ENCODE measurements at places on chromosomes 12 and 14. TPM values are rescaled to one million over a fixed set of nuclear protein-coding genes. Genes with fewer than 3 reads are reported as not detected.
A peak's percentile ranks its signal among the peaks of the same experiment; 100 is the strongest.

GRCh38 chr14:68423686-68424085 is 369.2 kb downstream of the ZFP36L1 start:
- no peak for DNase-seq

DNA sequence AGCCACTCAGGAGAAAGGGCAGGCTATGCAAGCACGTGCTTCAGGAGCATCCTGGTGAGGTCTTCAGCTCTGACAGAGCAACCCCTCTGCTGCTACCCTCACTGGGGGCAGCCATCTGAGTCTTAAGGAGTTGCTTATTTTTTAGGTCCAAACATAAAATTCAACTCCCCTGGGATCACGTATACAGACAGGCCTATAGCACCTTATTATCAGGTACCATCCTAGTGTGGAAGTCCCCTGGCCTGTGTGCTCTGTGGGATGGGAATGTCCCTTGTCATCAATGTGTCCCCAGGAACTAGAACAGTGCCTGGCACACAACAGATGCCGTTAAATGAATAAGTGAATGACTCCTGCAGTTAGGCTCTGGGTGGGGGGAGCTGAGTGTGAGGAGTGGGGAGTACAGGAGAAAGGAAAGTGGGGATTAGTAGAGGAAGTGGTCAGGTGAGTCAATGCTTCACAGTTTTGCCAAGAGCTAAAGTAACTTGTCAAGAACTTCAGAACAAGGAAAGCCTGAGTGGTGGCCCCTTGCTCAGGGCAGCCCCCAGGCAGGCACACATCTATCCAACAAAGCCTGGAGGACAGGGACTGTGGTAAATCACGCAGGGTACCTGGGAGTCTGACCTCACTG is 33.5 kb downstream of the DAD1 start:
- peak; percentile 87 for DNase-seq

GRCh38 chr14:71355324-71356201 is 448.3 kb downstream of the PCNX1 start:
- no peak for DNase-seq

DNA sequence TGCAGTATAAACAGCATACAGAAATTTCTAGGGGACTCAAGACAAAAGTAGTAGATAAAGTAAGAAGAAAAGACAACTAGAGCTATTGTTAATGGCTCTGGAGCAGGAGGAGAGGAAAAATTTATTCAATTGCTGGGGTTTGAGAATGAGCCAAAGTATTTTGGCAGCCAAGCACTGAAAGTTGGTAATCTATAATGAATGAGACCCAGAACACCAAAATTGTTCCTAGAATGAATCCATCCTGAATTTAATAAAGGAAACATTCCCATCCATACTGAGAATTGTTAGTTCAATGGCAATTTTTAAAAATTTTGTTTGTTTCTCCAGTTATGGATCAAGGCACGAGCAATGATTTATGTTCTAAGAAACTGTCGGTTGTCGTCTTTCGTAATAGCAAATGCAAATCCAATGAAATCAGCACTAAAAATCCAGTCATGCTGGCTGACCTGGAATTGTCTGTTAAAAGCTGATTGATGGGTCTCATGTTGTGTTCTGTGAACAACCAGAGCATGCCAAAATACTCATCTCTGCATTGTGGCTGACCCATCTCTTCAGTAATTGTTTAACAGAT is 170.9 kb upstream of the LMNTD1 start:
- no peak for DNase-seq

DNA sequence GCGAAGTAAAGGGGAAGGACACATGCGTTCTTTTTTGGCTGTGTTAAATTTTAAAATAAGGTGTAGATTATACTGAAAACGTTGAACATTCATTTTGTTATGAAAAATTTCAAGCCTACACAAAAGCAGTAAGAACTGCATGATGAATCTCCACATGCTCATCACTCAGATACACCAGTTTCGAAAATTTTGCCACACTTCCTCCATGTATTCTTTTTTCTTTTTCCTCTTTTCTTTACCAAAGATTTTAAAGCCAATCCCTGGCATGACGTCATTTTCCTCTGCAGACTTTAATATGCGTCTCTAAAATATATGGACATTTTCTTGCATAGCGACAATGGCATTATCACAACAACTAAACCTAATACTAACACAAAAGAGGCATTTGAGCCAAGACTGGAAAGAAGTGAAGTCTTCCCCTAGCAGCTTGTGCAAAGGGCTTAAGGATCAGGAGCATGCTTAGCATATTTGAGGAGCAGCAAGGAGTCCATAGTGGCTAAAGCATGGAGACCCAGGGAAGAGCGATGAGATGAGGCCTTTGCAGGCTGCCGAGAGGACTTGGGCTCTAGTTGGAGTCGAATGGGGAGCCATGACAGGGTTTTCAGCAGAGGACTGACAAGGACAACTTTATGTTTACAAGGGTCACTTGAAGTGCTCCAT is 111.9 kb downstream of the ERC1 start:
- DNase-seq, result no peak

- DNase-seq, result no peak
Observed at GRCh38 chr12:68185598-68185997, 26.1 kb upstream of the IFNG start.

The TEX52 gene
- 0.19 TPM for total RNA-seq

- no peak for DNase-seq
Observed at GRCh38 chr12:95497031-95497430, 23.1 kb downstream of the METAP2 start.

GRCh38 chr12:14554281-14555007 is 13.2 kb downstream of the PLBD1 start:
- no peak for DNase-seq

DNA sequence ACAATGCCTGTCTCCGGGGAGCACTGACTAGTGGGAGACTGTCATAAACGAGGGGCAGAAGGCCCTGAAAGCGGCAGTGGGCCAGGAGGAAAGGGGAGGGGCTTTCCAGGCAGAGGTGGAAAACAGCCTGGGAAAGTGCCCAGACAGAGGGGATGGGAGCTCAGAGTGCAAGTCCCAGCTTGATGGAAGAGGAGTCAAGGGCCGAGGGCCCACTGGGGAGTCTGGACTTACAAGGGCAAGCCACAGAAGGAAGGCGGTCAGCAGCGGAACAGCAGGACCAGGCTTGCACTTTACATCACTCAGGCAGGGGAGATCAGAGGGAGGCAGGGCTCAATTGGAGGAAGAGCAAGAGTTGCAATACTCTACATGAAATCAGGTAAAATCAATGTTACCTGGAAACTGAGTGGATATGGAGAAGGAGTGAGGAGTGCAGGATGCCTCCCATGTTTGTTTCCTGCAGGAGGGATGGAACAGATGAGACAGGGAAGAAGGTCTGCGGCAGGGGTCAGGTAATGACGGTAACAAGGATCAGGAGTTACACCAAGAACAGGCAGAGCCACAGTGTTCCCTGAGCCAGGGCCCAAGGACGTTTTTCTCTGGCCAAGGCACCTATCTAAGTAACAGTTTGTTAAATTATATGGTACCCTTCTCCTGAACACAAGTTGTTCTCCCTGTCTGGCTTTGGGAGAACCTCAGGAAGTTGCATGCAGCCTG is 23.8 kb downstream of the PXN start:
- no peak for DNase-seq

- DNase-seq, result no peak
Observed at GRCh38 chr14:77645520-77646230, 29.2 kb upstream of the SPTLC2 start.

DNA sequence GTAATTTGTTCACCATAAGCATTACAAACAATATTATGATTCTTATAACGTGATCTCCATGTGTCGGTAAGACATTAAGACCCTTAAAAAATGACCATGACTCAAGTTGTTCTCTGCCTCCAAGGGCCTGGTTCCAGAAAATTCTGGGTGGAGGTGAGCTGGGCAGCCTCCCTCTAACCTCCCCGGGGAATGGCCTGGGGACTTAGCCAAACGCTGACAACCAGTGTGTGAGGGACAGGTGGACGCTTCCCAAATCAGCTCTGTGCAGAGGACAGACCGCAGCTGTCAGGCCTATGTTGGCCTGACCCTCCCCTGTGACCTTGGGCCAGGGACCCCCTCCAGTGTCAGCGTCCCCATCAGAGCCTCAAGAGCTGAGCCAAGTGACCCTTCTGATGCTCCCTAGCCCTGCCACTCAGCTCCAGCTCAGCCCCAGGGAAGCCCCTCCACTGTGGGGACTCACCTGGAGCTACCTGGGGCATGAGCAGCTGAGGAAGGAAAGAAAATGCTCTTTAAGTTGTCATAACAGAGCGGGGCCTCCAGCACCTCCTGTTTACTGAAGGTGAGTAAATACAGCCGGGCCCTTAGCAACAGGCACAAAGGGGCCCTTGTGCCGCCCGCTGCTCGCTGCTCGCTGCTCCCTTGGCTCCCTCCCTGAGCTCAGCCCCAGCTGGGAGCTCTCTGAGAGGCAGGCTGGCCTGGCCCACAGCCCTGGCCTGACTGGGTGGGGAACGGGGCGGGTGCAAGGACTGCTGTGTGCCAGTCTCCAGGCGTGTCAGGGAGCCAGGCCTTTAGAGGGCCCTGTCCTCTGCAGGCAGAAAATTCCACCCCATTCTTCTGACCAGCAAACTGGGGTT is 116.6 kb downstream of the CALM1 start:
- DNase-seq, result no peak

The LTBR gene
- 1.9 TPM for total RNA-seq

DNA sequence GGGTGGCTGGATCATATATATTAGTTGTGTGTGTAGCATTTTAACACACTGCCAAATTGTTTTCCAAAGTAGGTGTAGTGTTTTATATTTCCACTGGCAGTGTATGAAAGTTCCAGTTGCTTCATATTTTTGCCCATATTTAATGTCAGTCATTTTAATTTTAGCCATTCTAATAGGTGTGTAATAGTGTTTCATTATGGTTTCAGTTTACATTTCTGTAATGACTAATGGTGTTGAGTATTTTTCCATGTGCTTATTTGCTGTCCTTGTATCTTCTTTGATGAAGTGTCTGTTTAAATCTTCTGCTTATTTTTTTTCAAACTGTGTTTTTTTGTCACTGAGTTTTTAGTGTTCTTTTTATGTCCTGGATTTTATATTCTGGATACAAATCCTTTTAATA is 8.7 kb downstream of the TBC1D15 start:
- DNase-seq, result no peak

DNA sequence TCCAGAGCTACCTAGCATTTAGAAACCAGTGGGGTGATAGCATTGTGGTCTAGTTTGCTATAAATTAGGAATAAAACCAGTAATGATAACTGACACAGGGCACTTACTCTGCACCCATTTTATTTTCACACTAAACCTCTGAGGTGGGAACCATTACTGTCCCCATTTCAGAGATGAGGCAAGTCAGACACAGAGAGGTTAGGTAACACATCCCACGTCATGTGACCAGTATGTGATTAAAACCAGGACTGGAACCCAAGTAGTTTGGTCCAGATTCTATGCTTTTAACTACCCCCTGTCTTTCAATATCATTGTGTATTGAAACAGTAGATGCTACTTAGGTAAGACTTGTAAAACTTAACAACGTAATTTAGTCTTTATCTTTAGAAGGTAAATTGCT is 110.2 kb downstream of the PLXNC1 start:
- DNase-seq, result peak; percentile 26

GRCh38 chr14:96050482-96050881 is 11.3 kb downstream of the C14orf132 start:
- DNase-seq, result no peak

The RAD51AP1 gene
- total RNA-seq, result 44.6 TPM

DNA sequence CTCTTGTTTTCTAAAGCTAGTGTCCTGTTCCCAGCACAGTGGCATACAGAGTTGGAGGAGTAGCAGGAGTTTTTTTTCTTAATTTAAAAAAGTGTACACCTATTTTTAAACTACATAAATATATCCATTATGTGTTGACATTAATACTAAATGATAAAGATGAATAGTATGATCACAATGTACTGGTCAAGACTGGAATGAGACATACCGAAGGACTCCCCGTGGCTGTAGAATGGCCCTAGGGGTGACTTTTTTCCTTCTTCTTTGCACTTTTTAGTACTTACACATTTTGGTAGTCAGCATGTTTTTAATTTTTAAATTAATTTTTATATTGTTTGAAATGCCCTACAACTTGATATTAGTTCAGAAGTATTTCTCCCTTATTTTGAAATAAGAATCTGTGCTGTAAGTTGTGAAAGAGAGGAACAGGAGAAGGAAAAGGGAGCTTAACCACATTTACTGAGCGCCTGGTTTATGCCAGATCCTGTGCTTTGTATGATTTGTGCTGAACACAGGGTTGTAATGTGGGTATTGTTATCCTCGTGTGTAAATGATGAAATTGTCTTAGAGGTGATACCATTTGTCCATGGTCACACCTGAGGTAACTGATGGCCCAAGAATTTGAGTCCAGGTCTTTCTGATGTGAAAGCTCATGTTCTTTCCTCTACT is 136.5 kb downstream of the TGFB3 start:
- DNase-seq, result no peak

DNA sequence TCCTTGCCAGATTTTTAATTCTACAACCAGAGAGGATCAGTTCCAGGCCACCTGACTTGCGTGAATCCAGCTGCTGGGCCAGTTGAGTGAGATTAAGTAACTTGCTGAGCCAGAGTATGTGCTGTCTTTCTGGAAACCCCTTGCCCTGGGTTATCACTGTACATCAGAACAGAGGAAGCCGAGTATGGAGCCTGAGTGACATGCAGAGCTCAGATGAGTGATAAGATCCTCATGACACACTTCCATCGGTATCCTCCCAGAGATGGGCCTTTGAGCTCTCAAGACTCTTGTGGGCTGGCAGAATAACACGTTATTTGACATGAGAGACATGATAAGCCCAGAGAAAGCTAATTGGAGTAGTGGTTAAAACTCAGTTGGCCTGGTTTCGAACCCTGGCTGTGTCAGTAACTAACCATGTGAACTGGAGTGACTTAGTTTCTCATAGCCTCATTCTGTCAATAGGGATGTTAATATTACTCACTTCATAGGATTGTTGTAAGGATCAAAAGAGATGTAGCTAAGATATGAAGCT is 388.1 kb downstream of the ZFP36L1 start:
- DNase-seq, result peak; percentile 26

The INSM2 gene
- not detected for total RNA-seq

GRCh38 chr12:71694099-71694820 is 8.4 kb downstream of the TMEM19 start:
- no peak for DNase-seq

The KLRF1 gene
- not detected for total RNA-seq

DNA sequence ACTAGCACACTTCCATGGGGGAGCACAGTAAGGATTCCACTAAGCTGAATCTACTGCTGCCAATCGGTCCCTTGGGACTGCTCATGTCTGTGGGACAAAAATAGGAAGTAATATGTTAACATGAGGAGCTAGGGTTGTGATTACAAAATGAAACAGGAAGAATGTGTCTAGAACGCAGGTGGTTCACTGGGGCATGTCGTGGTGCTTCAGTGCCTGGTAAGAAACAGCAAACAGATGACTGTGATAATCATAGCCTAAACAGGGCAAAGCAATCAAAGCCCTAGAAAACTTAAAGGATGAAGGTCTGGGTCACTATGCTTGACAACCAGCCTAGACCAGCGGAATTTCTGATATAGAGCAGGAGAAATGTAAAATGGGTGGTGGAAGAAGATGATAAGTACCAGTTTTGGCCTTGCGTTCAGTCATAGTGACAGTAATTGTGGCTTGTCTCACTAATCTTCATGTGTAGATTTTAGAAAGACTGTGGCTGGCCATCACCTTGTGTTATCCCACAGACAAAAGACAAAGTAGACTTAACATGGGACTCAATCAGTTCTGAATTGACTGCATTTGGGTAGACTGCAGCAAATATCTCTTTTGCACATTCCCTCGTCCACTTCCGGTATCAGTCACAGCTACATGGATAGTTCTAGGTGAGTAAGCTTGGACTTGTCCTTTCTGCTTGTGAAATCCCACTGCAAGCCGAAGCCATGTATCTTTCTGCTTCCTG is 51.4 kb downstream of the WASHC3 start:
- DNase-seq, result no peak

- DNase-seq, result peak; percentile 73
Observed at GRCh38 chr14:77303417-77304156, 17.1 kb downstream of the POMT2 start.
